GM04503 (cell line): ENCODE measurements at places on chromosomes 7 and 10.
A peak's percentile ranks its signal among the peaks of the same experiment; 100 is the strongest.

DNA sequence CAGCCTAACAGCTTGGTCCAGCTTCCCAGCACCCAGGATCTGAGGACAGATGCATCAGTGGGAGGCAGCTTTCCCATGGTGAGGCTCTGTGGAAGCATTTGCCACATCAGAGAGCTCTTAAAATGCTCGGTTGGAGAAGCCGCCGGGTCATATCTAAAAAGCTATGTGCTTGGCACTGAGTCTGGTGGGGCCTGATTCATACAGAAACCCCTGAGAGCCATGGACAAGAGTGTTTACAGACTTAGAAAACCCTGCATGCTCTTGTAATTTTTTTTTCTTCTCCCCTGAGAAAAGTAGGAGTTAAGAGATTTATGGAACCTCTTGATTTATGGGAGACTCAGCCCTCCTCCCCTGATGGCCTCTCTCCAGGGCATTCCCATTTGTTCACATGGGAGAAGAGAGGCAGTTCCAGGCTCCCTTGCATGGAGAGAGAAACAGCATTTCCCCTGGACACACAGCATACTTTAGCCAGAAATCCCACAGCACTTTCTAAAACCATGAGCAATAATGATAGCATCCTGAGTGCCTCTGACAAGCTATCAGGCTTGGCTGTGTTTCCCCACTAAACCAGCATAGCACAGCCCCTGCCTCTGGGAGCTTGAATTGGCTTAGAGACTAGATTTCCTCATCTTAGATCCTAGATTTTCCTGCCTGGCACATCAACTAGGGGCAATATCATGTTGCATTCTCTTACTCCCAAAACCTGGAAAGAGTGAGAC lies 322.1 kb upstream of the AUTS2 start:
- peak; percentile 74 for DNase-seq

GRCh38 chr7:16563281-16564022 lies 36.8 kb downstream of the LRRC72 start:
- DNase-seq, result no peak

- no peak for DNase-seq
Observed at GRCh38 chr10:29612657-29613056, 22.1 kb downstream of the SVIL start.

- no peak for DNase-seq
Observed at GRCh38 chr7:3738964-3739363, 437.9 kb downstream of the SDK1 start.
